ENCODE measurements at places on chromosomes 16 and 17. TPM values are rescaled to one million over a fixed set of nuclear protein-coding genes. Genes with fewer than 3 reads are reported as not detected.

RHBDF1 gene
- 179 TPM for total RNA-seq

- no peaks in the 10 kb centered on the region for H3K36me3 ChIP-seq
- no peak overlapping the region for H3K27ac ChIP-seq
- H3K4me1 ChIP-seq = peaks cover 5% of the 10 kb centered on the region
- H3K27me3 ChIP-seq = no peaks in the 10 kb centered on the region
- H3K4me3 ChIP-seq = no peak overlapping the region
Measured at GRCh38 chr16:46853713-46854443, 22.9 kb upstream of the C16orf87 start.

DNA sequence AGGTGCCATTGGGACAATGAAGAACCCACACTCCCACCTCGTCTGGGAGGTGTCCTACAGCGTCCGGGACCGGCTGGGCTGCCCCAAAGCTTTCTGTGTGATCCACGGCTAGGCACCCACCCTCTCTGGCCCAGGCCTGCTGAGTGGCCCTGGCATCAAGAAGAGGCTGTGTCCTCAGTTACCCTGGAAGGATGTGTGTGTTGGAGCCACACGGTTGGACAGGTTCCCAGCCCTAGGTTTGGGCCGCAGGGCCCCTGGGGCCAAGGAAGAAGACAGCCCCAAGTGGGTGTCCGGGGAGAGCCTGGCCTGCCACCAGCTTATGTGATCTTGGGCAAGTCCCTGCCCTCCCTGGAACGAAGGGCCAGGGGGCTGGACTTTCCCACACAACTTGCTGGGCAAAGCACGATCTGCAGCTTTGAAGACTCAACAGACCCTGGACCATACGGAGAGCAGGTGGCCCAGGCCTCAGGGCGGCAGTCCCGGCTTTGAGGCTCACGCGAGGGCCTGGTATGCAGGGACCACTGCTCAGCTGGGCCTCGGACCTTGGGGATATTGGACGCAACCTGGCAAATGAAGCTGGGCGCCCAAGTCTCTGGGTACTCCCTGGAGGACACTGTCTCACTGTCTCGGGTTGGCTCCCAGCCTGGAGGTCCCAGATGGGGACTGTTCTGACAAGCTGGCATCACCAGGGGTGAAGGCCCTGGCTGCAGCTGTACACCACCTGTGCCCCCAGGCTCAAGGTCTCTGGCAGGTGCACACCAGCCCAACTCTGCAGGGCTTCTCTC is 17.5 kb downstream of the MYBBP1A start:
- DNase-seq = no peak
- H3K36me3 ChIP-seq = peaks cover 18% of the 10 kb centered on the region
- peak overlapping the region; percentile 35 for H3K27ac ChIP-seq
- H3K27me3 ChIP-seq = peaks cover 19% of the 10 kb centered on the region

DNA sequence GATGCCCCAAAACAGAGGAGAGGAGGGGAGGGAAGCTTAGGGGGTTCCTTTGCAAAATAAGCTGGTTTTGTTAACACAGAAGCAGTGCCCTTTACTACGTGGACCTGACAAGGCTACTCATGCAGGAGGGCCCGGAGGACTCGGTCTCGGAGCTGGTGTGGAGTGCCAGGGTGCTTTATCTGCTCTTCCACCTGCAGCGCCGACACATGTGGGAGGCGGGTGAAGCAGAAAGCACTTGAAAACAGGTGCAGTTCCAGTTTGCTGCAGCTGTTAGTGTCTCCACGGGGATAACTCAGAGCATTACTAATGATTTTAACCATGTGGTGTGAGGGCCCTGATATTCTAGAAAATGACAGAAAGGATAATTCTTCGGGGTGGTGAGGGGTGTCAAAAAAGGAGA is 35.0 kb upstream of the MNT start:
- H3K27me3 ChIP-seq = no peaks in the 10 kb centered on the region
- H3K4me1 ChIP-seq = no peaks in the 10 kb centered on the region
- no peak overlapping the region for H3K27ac ChIP-seq
- H3K4me3 ChIP-seq = no peak overlapping the region
- no peak for DNase-seq
- no peaks in the 10 kb centered on the region for H3K36me3 ChIP-seq

DNA sequence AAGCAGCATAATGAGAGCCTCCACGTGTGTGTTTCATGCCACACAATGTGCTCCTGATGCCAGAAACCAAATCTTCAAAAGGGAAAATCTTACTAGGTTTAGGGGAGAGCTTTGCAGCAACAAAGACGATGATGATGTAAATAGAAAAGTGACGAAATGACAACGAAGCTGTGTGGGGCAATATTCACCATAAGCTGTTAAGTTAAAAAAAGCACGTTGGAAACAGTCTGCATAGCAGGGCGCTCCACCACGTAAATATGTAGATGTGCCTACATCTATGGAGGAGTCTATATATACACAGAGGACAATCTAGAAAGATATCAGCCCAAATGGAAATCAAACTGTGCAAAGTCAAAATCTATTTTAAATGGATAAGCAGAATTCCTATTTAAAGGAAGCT is 61.0 kb downstream of the RPH3AL start:
- no peak for DNase-seq
- H3K4me1 ChIP-seq = no peaks in the 10 kb centered on the region
- no peak overlapping the region for H3K4me3 ChIP-seq
- no peaks in the 10 kb centered on the region for H3K36me3 ChIP-seq
- H3K27me3 ChIP-seq = no peaks in the 10 kb centered on the region

GRCh38 chr16:4814046-4814445 is 11.6 kb upstream of the ROGDI start:
- no peaks in the 10 kb centered on the region for H3K4me1 ChIP-seq
- peak overlapping the region; percentile 61 for H3K27ac ChIP-seq
- no peak overlapping the region for H3K4me3 ChIP-seq
- H3K36me3 ChIP-seq = peaks cover 53% of the 10 kb centered on the region

GAS7 gene
- 59.1 TPM for total RNA-seq

GRCh38 chr16:31112711-31113110 is 4.5 kb downstream of the BCKDK start:
- peak overlapping the region; percentile 99 for H3K27ac ChIP-seq
- H3K4me3 ChIP-seq = no peak overlapping the region

GRCh38 chr16:19769239-19769638 is 51.2 kb downstream of the IQCK start:
- H3K27ac ChIP-seq = no peak overlapping the region
- no peaks in the 10 kb centered on the region for H3K27me3 ChIP-seq
- no peaks in the 10 kb centered on the region for H3K4me1 ChIP-seq
- no peak for DNase-seq

- DNase-seq = no peak
- H3K4me3 ChIP-seq = no peak overlapping the region
- no peaks in the 10 kb centered on the region for H3K4me1 ChIP-seq
- no peaks in the 10 kb centered on the region for H3K36me3 ChIP-seq
- H3K27me3 ChIP-seq = no peaks in the 10 kb centered on the region
- H3K27ac ChIP-seq = no peak overlapping the region
Measured at GRCh38 chr16:65388592-65388991, 266.7 kb upstream of the CDH11 start.

- H3K36me3 ChIP-seq = no peaks in the 10 kb centered on the region
- H3K4me3 ChIP-seq = no peak overlapping the region
- DNase-seq = no peak
- no peaks in the 10 kb centered on the region for H3K27me3 ChIP-seq
- H3K27ac ChIP-seq = no peak overlapping the region
- H3K4me1 ChIP-seq = no peaks in the 10 kb centered on the region
Measured at GRCh38 chr16:23826528-23827045, 9.2 kb upstream of the PRKCB start.

SLC52A1 gene
- total RNA-seq = 3.4 TPM

SPNS3 gene
- not detected for total RNA-seq

- peaks cover 28% of the 10 kb centered on the region for H3K27me3 ChIP-seq
- peaks cover 27% of the 10 kb centered on the region for H3K4me1 ChIP-seq
- H3K27ac ChIP-seq = no peak within 1 kb of the TSS
- peak; percentile 75 for DNase-seq
Measured at GRCh38 chr16:69105501-69106361, at the start of gene HAS3. Gene HAS3, plus strand, starts transcription at chr16:69105653. Its CDS starts 3,743 bp downstream, at chr16:69109396.

OTOP2 gene
- 44.5 TPM for total RNA-seq

CES1 gene
- 8.3 TPM for total RNA-seq

CDH11 gene
- total RNA-seq = 10.0 TPM

- H3K36me3 ChIP-seq = no peaks in the 10 kb centered on the region
- H3K27me3 ChIP-seq = no peaks in the 10 kb centered on the region
- H3K4me3 ChIP-seq = no peak overlapping the region
- H3K4me1 ChIP-seq = no peaks in the 10 kb centered on the region
- no peak overlapping the region for H3K27ac ChIP-seq
Measured at GRCh38 chr17:146546-146945, 9.2 kb downstream of the SCGB1C2 start.

DNA sequence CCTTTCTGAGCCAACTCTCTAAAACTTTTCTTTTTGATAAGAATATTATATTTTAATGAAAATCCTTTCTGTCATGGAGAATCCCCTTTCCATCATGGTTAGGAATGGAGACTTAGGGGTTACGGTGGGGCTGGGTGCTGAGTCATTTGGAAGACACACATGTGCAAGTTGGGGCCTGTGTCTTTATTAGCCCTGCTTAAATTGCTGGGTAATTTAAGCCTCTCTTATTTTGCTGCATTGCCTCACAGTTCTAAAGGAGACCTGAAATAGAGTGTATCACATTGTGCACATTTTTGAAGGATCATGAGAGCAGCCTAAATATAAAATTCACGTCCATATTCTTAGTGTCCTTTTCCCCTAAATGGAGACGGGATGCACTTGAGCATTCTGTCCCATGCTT is 61.8 kb upstream of the RBFOX1 start:
- H3K4me3 ChIP-seq = no peak overlapping the region
- no peak overlapping the region for H3K27ac ChIP-seq
- H3K4me1 ChIP-seq = no peaks in the 10 kb centered on the region
- H3K36me3 ChIP-seq = no peaks in the 10 kb centered on the region
- H3K27me3 ChIP-seq = no peaks in the 10 kb centered on the region
- DNase-seq = no peak

All from transverse colon (tissue), 4 donors.